ENCODE measurements at places on chromosomes 5 and 9. TPM values are rescaled to one million over a fixed set of nuclear protein-coding genes. Genes with fewer than 3 reads are reported as not detected.

PCDHA9 gene
- total RNA-seq = not detected

CCDC171 gene
- 2.4 TPM for total RNA-seq

PHYHD1 gene
- 13.8 TPM for total RNA-seq

SPINK13 gene
- not detected for total RNA-seq

PCDHA3 gene
- total RNA-seq = not detected

CCL21 gene
- not detected for total RNA-seq

CENPK gene
- 36.4 TPM for total RNA-seq

PCDHA1 gene
- 0.03 TPM for total RNA-seq

ZBED3 gene
- 10.9 TPM for total RNA-seq

SPATA31E1 gene
- not detected for total RNA-seq
